ENCODE measurements at places on chromosomes 4 and X.
A peak's percentile ranks its signal among the peaks of the same experiment; 100 is the strongest.

DNA sequence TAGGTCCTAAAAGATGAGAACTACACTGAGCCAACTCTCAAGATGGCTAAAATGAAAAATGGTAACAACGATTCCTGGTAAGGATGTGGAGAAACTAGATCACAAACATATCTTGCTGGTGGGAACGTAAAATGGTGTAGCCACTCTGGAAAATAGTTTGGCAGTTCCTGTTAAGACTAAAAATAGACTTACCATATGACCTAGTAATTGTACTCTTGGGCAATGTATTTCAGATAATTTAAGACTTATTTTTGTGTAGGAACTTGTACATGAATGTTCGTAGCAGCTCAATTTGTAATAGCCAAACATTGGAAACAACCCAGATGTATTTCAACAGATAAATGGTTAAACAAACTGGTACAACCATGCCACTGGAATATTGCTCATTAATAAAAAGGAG is 106.2 kb downstream of the HDAC8 start:
- no peak for DNase-seq
- H3K27ac ChIP-seq = no peak overlapping the region
- H3K4me3 ChIP-seq = no peak overlapping the region

- no peak for DNase-seq
- no peaks in the 10 kb centered on the region for H3K4me1 ChIP-seq
- no peaks in the 10 kb centered on the region for H3K36me3 ChIP-seq
- H3K27me3 ChIP-seq = no peaks in the 10 kb centered on the region
- H3K4me3 ChIP-seq = no peak overlapping the region
Observed at GRCh38 chrX:15750611-15751154, 12.6 kb downstream of the CA5B start.

GRCh38 chr4:98369322-98369721 is 108.1 kb downstream of the RAP1GDS1 start:
- H3K27ac ChIP-seq = no peak overlapping the region
- DNase-seq = no peak
- no peaks in the 10 kb centered on the region for H3K27me3 ChIP-seq
- no peak overlapping the region for H3K4me3 ChIP-seq

- peaks cover 9% of the 10 kb centered on the region for H3K27me3 ChIP-seq
- H3K4me3 ChIP-seq = no peak overlapping the region
- no peaks in the 10 kb centered on the region for H3K36me3 ChIP-seq
- H3K4me1 ChIP-seq = no peaks in the 10 kb centered on the region
- no peak overlapping the region for H3K27ac ChIP-seq
Observed at GRCh38 chr4:146643812-146644401, 5.2 kb downstream of the POU4F2 start.

GRCh38 chr4:168674866-168675265 is 178.0 kb downstream of the PALLD start:
- no peaks in the 10 kb centered on the region for H3K27me3 ChIP-seq
- no peaks in the 10 kb centered on the region for H3K4me1 ChIP-seq
- no peak for DNase-seq
- peak overlapping the region; percentile 67 for H3K27ac ChIP-seq
- H3K4me3 ChIP-seq = no peak overlapping the region

GRCh38 chrX:9310616-9311015 is 154.2 kb upstream of the TBL1X start:
- H3K36me3 ChIP-seq = no peaks in the 10 kb centered on the region
- no peak overlapping the region for H3K4me3 ChIP-seq

DNA sequence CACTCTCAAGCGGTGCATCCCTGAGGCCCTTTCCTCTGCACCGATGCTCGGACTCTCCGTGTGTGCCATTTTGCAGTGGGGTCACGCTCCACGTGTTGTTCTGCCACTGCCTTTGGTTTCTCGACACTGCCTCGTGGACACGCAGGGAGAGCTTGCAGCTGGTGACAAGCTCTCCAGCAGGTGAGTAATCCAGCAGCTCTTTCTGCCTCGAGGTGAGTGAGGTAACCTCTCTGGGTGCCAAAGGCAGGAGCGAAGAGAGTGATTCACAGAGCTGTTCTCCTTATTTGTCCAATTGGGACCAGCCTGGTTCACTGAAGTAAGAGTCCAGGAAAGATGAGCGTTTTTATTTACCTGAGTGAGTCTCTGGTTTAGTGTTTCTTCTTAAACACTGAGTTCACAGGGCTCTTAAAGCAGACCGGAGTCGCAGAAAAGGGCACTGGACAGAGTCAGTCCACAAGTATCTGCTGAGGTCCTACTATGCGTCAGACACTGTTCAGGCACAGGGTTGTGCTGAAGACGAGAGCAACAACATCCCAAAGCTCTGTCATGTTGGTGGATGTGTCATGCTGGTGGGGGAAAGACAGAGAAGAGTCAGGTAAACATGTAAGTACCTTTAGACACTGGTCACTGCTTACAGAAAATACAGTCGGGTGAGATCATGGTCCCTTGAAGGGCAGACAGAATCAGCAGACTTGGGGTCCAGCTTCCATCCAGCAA is 61.8 kb downstream of the FHDC1 start:
- H3K4me3 ChIP-seq = no peak overlapping the region
- no peaks in the 10 kb centered on the region for H3K4me1 ChIP-seq
- no peak for DNase-seq
- H3K27ac ChIP-seq = no peak overlapping the region
- H3K36me3 ChIP-seq = no peaks in the 10 kb centered on the region

GRCh38 chrX:110414273-110414672 is 55.6 kb downstream of the RTL9 start:
- H3K36me3 ChIP-seq = no peaks in the 10 kb centered on the region
- H3K27ac ChIP-seq = no peak overlapping the region
- no peaks in the 10 kb centered on the region for H3K27me3 ChIP-seq
- no peaks in the 10 kb centered on the region for H3K4me1 ChIP-seq
- no peak overlapping the region for H3K4me3 ChIP-seq
- DNase-seq = no peak

DNA sequence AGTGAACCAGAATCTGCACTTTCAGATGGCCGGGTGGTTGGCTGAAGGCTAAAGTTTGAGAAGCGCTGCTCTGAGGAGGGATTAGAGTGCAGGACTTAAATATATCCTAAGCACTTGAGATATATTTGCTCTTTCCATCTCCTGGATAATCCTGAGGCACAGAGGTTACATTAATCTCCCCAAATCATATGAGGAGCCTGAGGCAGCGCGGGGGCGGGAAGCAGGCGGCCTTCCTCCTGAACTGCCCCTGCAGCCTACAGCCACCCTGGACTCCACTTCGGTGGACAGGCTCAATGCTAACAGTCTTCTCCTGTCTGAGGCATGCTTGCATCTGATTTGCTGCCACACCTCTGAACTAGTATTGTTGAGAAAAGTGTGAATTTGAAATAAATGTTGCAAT is 72.5 kb downstream of the AFAP1 start:
- H3K4me3 ChIP-seq = no peak overlapping the region
- no peaks in the 10 kb centered on the region for H3K4me1 ChIP-seq
- H3K27ac ChIP-seq = no peak overlapping the region
- no peaks in the 10 kb centered on the region for H3K36me3 ChIP-seq

GRCh38 chr4:7487998-7488671 is 53.4 kb upstream of the PSAPL1 start:
- no peak overlapping the region for H3K4me3 ChIP-seq
- no peaks in the 10 kb centered on the region for H3K36me3 ChIP-seq
- no peaks in the 10 kb centered on the region for H3K27me3 ChIP-seq
- H3K4me1 ChIP-seq = no peaks in the 10 kb centered on the region

DNA sequence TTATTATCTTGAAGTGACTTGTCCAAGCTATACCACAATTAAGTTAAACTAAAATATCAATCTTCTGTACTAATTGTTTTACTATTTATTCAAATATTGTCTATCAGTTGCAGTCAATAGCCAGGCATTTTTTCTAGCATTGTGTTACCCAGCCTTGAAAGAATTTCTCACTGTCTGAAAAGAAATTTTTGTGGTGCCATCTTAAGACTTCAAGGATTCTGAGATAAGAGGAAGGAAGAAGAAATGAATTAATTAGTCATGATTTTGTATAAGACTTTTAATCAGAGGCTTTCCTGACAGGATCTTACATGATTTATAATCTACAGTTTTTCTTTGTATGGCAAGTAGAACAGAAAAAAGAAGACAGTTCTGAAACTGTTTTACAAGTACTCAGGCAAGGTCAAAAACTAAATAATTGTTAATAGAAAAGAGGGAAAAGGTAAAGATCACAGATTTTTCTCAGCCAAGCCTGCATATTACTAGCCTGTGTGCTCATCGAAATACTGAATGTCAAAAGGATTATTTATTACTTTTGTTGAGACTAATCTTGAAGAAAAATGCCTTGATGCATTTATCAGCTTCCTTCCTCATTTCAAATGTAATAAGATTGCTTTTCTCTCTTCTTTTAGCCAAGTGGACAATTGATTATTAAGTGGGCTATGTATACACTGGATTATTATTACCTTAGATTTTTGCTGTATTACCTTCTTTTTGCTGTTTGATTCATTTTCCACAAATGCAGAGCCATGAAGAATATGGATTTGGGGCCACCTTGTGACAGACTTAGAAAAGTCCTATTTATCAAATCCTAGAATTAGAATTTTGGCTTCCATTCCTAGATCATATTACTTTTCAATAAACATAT is 53.8 kb downstream of the CXCL1 start:
- H3K4me1 ChIP-seq = no peaks in the 10 kb centered on the region
- no peaks in the 10 kb centered on the region for H3K36me3 ChIP-seq
- H3K4me3 ChIP-seq = no peak overlapping the region
- H3K27me3 ChIP-seq = no peaks in the 10 kb centered on the region

- no peak overlapping the region for H3K4me3 ChIP-seq
- H3K4me1 ChIP-seq = peaks cover 6% of the 10 kb centered on the region
- DNase-seq = peak; percentile 56
- peak overlapping the region; percentile 88 for H3K27ac ChIP-seq
- no peaks in the 10 kb centered on the region for H3K27me3 ChIP-seq
- H3K36me3 ChIP-seq = no peaks in the 10 kb centered on the region
Observed at GRCh38 chr4:4990329-4990728, 28.9 kb downstream of the CYTL1 start.

GRCh38 chr4:55407119-55407518 is 11.4 kb downstream of the TMEM165 start:
- no peak for DNase-seq
- no peaks in the 10 kb centered on the region for H3K27me3 ChIP-seq
- no peaks in the 10 kb centered on the region for H3K36me3 ChIP-seq
- no peak overlapping the region for H3K4me3 ChIP-seq
- H3K27ac ChIP-seq = no peak overlapping the region

DNA sequence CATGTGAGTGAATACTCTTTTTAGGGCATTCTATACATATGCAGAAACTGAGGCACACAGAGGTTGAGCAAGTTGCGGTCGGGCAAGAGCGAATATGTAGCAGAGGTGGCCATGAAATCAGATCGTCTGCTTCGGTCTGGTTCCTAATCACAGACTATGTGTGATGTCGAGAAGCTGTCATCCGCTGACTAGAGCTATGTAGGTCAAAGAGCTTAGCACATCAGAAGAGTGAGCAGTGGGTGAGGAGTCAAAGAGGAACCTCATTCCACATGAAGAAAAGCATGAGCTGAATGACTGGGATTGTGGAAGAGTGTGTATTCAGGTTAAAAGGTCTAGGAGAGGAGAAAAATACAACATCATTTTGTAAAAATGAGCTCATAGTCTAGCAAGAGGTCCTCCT is 19.0 kb downstream of the GAB3 start:
- no peaks in the 10 kb centered on the region for H3K27me3 ChIP-seq
- no peak for DNase-seq
- H3K4me1 ChIP-seq = no peaks in the 10 kb centered on the region
- no peak overlapping the region for H3K27ac ChIP-seq
- no peaks in the 10 kb centered on the region for H3K36me3 ChIP-seq
- H3K4me3 ChIP-seq = no peak overlapping the region

GRCh38 chr4:184850431-184851199 is 24.8 kb upstream of the ACSL1 start:
- H3K27me3 ChIP-seq = no peaks in the 10 kb centered on the region
- no peak for DNase-seq
- no peaks in the 10 kb centered on the region for H3K4me1 ChIP-seq
- H3K36me3 ChIP-seq = no peaks in the 10 kb centered on the region
- no peak overlapping the region for H3K27ac ChIP-seq
- H3K4me3 ChIP-seq = no peak overlapping the region

GRCh38 chrX:39577985-39578869 is 519.5 kb downstream of the BCOR start:
- H3K4me1 ChIP-seq = no peaks in the 10 kb centered on the region
- H3K27me3 ChIP-seq = no peaks in the 10 kb centered on the region
- no peak overlapping the region for H3K27ac ChIP-seq
- H3K36me3 ChIP-seq = no peaks in the 10 kb centered on the region
- H3K4me3 ChIP-seq = no peak overlapping the region
- no peak for DNase-seq

DNA sequence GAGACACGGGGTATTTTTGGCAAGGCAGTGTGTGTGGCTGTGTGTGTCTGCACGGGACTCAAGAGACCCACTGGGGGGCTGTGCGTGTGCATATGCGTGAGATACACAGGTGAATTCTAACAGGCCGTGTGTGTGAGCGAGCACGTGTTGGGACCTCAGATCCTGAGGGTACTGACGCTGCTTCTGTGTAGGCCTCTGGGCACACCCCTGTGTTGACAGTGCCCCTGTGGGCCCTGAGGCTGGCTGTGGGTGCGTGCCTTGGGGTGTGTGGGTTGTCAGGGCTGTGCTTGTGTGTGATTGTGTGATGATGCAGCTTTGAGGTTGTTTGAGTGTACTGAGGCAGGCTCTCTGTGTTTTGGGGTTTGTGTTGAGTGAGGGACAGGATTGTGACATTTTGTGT is 13.9 kb downstream of the FOXP3 start:
- H3K36me3 ChIP-seq = no peaks in the 10 kb centered on the region
- no peaks in the 10 kb centered on the region for H3K27me3 ChIP-seq
- no peak overlapping the region for H3K27ac ChIP-seq
- DNase-seq = no peak
- no peaks in the 10 kb centered on the region for H3K4me1 ChIP-seq

- H3K36me3 ChIP-seq = no peaks in the 10 kb centered on the region
- H3K4me1 ChIP-seq = no peaks in the 10 kb centered on the region
- H3K27ac ChIP-seq = no peak overlapping the region
Observed at GRCh38 chr4:74293558-74293957, 14.7 kb upstream of the EPGN start.

- no peak for DNase-seq
- no peaks in the 10 kb centered on the region for H3K27me3 ChIP-seq
- no peak overlapping the region for H3K4me3 ChIP-seq
- no peaks in the 10 kb centered on the region for H3K36me3 ChIP-seq
- H3K27ac ChIP-seq = no peak overlapping the region
- H3K4me1 ChIP-seq = no peaks in the 10 kb centered on the region
Observed at GRCh38 chr4:114040319-114041116, 61.1 kb upstream of the ARSJ start.

DNA sequence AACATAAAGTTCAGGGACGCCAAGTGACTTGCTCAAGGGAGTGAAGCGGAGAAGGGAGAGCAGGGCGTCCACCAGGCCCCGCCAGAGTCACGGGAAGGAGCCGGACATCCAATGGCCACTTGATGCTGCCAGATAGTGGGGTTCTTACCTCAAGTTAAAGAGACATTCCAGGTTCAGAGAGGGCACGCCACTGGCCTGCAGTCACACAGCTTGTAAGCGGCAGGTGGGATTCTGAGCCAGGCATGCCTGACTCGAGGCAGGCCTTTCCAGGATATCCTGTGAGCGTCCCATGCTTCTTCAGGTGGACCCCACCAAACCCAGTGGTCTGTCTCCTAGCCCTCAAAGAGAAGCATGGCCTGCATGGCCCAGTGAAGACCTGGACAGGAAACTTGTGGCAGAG is 2.4 kb downstream of the MAN2B2 start:
- H3K27ac ChIP-seq = no peak overlapping the region
- H3K36me3 ChIP-seq = no peaks in the 10 kb centered on the region
- no peak overlapping the region for H3K4me3 ChIP-seq
- no peak for DNase-seq
- H3K4me1 ChIP-seq = no peaks in the 10 kb centered on the region
